HCT116 (cell line): ENCODE measurements at places on chromosomes 11 and 22. TPM values are rescaled to one million over a fixed set of nuclear protein-coding genes. Genes with fewer than 3 reads are reported as not detected.
A peak's percentile ranks its signal among the peaks of the same experiment; 100 is the strongest.

The MYEOV gene
- total RNA-seq: 135 TPM

- no peak for DNase-seq
These were observed 17.5 kb downstream of the SLC6A5 start for GRCh38 chr11:20616920-20617319.

The RPS3 gene
- 4,109 TPM for total RNA-seq

DNA sequence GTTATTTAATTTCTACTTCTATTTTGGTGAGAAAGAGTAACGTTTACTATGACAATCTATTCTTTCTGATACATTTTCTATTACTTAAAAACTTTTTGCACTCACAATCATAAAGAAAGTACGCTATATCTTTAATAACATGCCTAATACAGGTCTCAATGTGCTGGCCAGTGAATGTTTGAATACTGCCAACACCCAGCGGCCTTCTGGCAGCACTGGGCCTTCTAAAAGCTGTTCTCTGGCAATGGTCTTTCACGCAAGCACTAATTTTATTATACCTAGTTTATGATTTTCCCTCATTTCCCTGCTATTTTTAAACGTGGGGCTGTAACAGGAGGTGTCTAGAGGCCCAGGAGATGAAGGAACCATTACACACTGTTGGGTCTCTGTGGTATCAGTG lies 349.8 kb upstream of the PITPNB start:
- DNase-seq: no peak

GRCh38 chr22:38760477-38761201 lies 4.8 kb upstream of the SUN2 start:
- DNase-seq: no peak

- DNase-seq: peak; percentile 12
These were observed 10.1 kb downstream of the COA4 start for GRCh38 chr11:73866586-73866996.

GRCh38 chr11:73137262-73137943 lies 4.7 kb downstream of the FCHSD2 start:
- DNase-seq: no peak

DNA sequence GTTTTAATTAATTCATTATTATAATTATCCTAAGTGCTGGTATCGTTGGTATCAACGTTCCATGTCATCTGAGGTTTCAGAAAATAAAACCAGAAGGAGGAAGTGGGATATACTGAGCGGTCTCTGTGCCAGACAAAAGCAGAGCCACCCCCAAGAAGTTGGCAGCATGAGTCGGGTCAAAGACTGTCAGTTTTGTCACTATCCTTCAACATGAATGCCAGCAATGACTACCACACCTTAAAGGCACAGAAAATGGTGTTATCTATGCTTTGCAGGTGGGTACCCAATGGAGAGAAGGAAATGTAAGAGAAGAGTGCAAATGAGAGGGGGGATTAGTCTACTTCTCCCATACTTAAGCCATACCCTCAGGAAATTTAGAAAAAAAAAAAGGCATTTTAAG lies 408.5 kb downstream of the OPCML start:
- no peak for DNase-seq

The SLC37A2 gene
- 5.1 TPM for total RNA-seq

The LMO1 gene
- total RNA-seq: 0.27 TPM

DNA sequence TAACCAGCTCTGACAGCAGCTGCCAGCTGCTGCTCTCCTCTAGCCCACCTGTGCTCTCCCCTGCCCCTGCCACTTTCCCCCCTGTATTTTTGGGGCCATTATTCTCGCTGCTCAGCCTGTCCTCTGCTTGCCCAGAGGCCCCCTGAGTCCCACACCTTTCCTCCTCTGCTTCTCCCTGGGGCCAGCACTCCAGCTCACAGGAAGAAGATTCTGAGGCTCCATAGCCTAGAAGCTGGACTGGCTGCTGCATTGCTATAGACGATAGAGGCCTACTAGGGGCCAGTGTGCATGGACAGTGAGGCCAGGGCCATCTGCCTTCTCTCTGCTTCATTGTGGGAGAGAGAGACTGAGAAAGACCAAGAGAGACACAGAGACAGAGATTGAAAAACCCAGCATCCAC lies 679 bp downstream of the OMP start:
- DNase-seq: no peak

The CSNK2A3 gene
- total RNA-seq: 2.0 TPM

GRCh38 chr22:35894937-35895708 lies 133.5 kb downstream of the RBFOX2 start:
- no peak for DNase-seq

- no peak for DNase-seq
These were observed 47.6 kb upstream of the NAV2 start for GRCh38 chr11:19664886-19665548.

GRCh38 chr22:41198027-41198580 lies 7.0 kb upstream of the L3MBTL2 start:
- no peak for DNase-seq

GRCh38 chr11:8138526-8138925 lies 30.3 kb downstream of the RIC3 start:
- no peak for DNase-seq

- DNase-seq: no peak
These were observed 28.9 kb downstream of the DEUP1 start for GRCh38 chr11:93359396-93359795.

- DNase-seq: no peak
These were observed 87.8 kb upstream of the SLC22A12 start for GRCh38 chr11:64503186-64503753.

- no peak for DNase-seq
These were observed 152.0 kb downstream of the LRRC4C start for GRCh38 chr11:41307296-41308080.

The CCDC87 gene
- total RNA-seq: 0.39 TPM

- no peak for DNase-seq
These were observed 4.5 kb downstream of the LRRC75B start for GRCh38 chr22:24588381-24588756.
